ENCODE measurements at places on chromosomes 1 and 21. TPM values are rescaled to one million over a fixed set of nuclear protein-coding genes. Genes with fewer than 3 reads are reported as not detected.

- no peak overlapping the region for H3K27ac ChIP-seq
- peaks cover 5% of the 10 kb centered on the region for H3K36me3 ChIP-seq
- peaks cover 3% of the 10 kb centered on the region for H3K27me3 ChIP-seq
- no peaks in the 10 kb centered on the region for H3K4me1 ChIP-seq
- no peak overlapping the region for H3K4me3 ChIP-seq
These were observed 240.5 kb downstream of the RPS6KC1 start for GRCh38 chr1:213291526-213291925.

DNA sequence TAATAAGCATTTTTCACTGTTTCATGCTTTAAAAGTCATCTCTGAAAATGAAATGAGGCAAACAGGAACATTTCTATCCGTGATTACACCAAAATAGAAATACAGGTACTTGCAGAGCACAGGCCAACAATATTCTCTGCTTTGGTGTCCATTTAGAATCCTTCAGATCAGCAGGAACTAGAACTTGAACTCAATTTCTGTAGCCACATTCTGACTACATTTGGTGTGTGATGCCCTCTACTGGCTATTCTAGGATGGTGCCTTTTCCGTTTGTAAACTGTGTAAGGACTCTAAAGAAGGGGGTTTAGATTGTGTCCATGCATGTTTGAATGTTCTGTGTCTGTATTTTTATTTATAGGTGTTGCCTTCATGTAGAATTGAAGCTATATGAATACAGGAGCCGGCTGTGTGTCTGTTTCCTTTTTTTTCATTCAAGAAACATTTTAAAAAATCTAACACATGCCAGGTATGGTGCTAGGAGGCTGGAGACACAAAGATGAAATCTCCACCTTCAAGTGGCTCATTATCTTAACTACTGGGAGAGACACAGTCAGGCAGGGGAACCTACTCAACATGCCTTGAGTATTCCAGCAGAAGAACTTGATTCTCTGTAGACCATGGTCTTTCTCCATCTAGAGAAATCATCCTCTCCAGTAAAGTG lies 7.6 kb upstream of the ZNF326 start:
- H3K27me3 ChIP-seq = no peaks in the 10 kb centered on the region
- H3K4me1 ChIP-seq = no peaks in the 10 kb centered on the region
- peak; percentile 36 for DNase-seq
- no peak overlapping the region for H3K27ac ChIP-seq
- H3K36me3 ChIP-seq = no peaks in the 10 kb centered on the region
- no peak overlapping the region for H3K4me3 ChIP-seq

Gene MCOLN3
- total RNA-seq = 0.21 TPM

- H3K4me1 ChIP-seq = no peaks in the 10 kb centered on the region
- H3K36me3 ChIP-seq = no peaks in the 10 kb centered on the region
- no peak for DNase-seq
- peaks cover 14% of the 10 kb centered on the region for H3K27me3 ChIP-seq
- H3K27ac ChIP-seq = no peak overlapping the region
- no peak overlapping the region for H3K4me3 ChIP-seq
These were observed 47.0 kb downstream of the SYT14 start for GRCh38 chr1:209985002-209985401.

Gene PCP4L1
- total RNA-seq = 0.80 TPM

DNA sequence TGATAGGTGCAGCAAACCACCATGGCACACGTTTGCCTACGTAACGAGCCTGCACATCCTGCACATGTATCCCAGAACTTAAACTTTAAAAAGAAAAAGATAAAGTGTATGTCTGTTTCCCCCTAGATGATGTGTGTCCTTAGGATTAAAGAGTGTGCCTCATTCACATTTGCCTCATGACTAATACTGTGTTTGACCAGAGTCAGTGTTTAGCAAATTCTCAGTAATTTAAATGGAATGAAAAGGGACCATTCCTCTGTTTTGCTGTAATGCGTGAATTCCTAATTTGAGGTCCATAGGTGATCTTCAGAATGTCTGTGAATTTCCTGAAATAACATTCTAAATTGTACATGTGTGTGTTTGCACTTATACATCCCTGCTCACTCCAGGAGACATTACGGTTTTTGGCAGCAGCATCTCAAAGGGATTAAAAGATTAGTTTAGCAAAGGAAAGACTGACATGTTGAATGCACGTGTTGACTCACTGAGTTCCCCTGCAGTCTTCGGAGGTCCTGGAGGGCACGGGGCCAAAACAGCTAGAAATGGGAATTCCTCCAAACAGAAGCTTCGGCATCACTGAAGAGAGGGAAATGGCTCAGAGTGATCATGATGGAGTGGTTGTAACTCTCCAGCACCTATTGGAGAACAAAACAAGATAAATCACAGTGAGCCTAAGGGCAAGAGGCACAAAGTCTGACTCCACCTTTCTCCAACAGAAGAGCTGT lies 19.1 kb upstream of the SLC35F3 start:
- no peak overlapping the region for H3K4me3 ChIP-seq
- no peaks in the 10 kb centered on the region for H3K4me1 ChIP-seq
- H3K27ac ChIP-seq = no peak overlapping the region
- no peak for DNase-seq
- no peaks in the 10 kb centered on the region for H3K36me3 ChIP-seq

Gene SMIM34
- not detected for total RNA-seq

GRCh38 chr1:244341455-244342450 lies 110.0 kb downstream of the ADSS2 start:
- peak; percentile 17 for DNase-seq
- no peak overlapping the region for H3K4me3 ChIP-seq
- H3K4me1 ChIP-seq = peaks cover 9% of the 10 kb centered on the region
- peaks cover 6% of the 10 kb centered on the region for H3K27me3 ChIP-seq

Gene RNU1-3
- 874 TPM for total RNA-seq

- no peak for DNase-seq
- no peak overlapping the region for H3K27ac ChIP-seq
- H3K27me3 ChIP-seq = no peaks in the 10 kb centered on the region
- H3K4me3 ChIP-seq = no peak overlapping the region
- H3K36me3 ChIP-seq = no peaks in the 10 kb centered on the region
These were observed 106.7 kb upstream of the ADAR start for GRCh38 chr1:154714638-154715037.

GRCh38 chr1:15950763-15951295 lies 25.1 kb downstream of the ZBTB17 start:
- H3K27ac ChIP-seq = peak overlapping the region; percentile 96
- H3K4me3 ChIP-seq = peak overlapping the region; percentile 64
- H3K4me1 ChIP-seq = peaks cover 85% of the 10 kb centered on the region
- no peaks in the 10 kb centered on the region for H3K27me3 ChIP-seq

Gene KLHL17
- total RNA-seq = 19.5 TPM

Gene DPM3
- total RNA-seq = 26.8 TPM

GRCh38 chr1:196400478-196401451 lies 207.5 kb downstream of the KCNT2 start:
- H3K27ac ChIP-seq = no peak overlapping the region
- H3K4me3 ChIP-seq = no peak overlapping the region
- no peaks in the 10 kb centered on the region for H3K4me1 ChIP-seq
- no peaks in the 10 kb centered on the region for H3K36me3 ChIP-seq
- no peak for DNase-seq
- H3K27me3 ChIP-seq = no peaks in the 10 kb centered on the region

- no peaks in the 10 kb centered on the region for H3K27me3 ChIP-seq
- H3K27ac ChIP-seq = peak overlapping the region; percentile 32
- peaks cover 53% of the 10 kb centered on the region for H3K4me1 ChIP-seq
- H3K36me3 ChIP-seq = no peaks in the 10 kb centered on the region
- no peak overlapping the region for H3K4me3 ChIP-seq
These were observed 14.3 kb upstream of the LBR start for GRCh38 chr1:225442123-225442505.

- H3K4me3 ChIP-seq = no peak overlapping the region
- no peak for DNase-seq
- H3K27ac ChIP-seq = no peak overlapping the region
- no peaks in the 10 kb centered on the region for H3K27me3 ChIP-seq
- no peaks in the 10 kb centered on the region for H3K36me3 ChIP-seq
These were observed 150.5 kb downstream of the PCBP3 start for GRCh38 chr21:45794027-45794426.

DNA sequence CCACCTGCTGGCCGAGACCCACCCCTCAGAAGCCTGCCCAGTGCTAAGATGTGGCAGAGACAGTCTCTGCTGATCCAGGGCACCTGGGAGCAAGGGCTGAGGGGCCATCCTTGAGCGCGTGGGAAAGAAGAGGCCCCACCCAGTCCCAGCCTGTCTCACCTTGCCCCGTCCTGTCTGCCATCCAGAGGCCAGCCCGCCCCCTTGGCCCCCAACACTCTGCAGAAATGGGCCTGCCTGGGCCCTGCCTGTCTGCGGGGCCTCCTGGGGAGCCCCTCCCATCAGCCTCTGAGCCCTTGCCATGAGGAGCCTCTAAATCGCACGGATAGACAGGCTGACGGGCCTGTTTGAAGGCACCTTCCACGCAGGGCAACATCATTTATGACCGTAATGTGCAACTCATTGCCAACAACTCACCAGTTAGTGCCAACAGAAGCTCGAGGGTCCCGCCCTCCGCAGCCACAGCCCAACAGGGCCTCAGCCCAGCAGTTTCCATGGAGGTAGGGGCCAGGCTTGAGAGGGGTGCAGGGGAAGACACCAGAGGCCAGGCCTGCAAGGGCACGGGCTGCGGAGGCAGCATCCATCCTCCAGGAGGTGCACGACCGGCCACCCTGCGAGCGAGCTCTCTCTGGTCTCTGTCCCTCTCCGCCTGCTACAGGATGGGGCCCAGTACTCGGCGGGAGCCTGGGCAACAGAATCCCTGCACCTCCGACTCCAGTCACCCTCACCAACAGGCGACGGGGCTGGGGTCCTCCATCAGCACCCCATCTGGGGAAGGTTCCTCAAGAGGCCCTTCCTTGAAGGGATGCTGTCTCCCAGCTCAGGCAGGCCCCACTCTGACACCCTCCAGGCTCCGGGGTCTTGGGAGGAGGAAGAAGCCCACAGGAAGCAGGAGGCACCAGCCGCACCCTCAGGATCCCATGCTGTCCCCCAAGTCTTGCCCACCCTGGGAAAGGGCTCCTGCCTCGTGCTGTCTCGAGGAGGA lies 78.0 kb downstream of the MEGF6 start:
- no peaks in the 10 kb centered on the region for H3K36me3 ChIP-seq
- H3K27ac ChIP-seq = no peak overlapping the region
- H3K4me1 ChIP-seq = peaks cover 6% of the 10 kb centered on the region
- H3K27me3 ChIP-seq = no peaks in the 10 kb centered on the region
- no peak for DNase-seq

Gene SERTAD4
- not detected for total RNA-seq

GRCh38 chr1:40847023-40847745 lies 15.0 kb downstream of the CITED4 start:
- H3K4me3 ChIP-seq = no peak overlapping the region
- no peak for DNase-seq
- H3K4me1 ChIP-seq = peaks cover 13% of the 10 kb centered on the region

Gene S100A2
- not detected for total RNA-seq

- H3K36me3 ChIP-seq = peaks cover 51% of the 10 kb centered on the region
- H3K4me1 ChIP-seq = peaks cover 12% of the 10 kb centered on the region
- peak overlapping the region; percentile 90 for H3K4me3 ChIP-seq
- peak overlapping the region; percentile 52 for H3K27ac ChIP-seq
- no peaks in the 10 kb centered on the region for H3K27me3 ChIP-seq
These were observed 3.1 kb downstream of the LRP8 start for GRCh38 chr1:53324728-53325297.
